Lung (tissue), 17 donors: ENCODE measurements at places on chromosomes 3 and 15.

DNA sequence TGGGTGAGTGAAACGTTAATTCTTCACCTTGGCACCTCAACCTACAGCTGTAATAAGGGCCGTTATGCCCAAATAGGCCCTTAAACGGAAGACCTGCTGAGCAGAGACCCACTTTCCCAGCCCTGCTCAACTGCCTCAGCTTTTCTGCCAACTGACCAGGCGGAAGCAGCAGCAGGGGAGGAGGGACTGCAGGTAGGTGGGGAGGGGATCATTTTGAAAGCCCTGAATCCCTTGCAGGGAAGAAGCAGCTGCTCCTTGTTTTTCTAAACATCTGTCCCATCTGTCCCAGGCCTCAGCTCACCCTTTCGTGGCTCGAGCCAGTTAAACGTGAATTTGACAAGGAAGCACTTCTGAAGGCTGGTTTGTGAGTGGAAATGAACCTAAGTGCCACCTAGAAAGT, 978 bp upstream of the CMC1 start:
- H3K36me3 ChIP-seq: no peaks in the 10 kb centered on the region
- H3K27ac ChIP-seq: no peak overlapping the region
- no peak for DNase-seq
- H3K4me3 ChIP-seq: no peak overlapping the region

GRCh38 chr15:89362203-89363101, 27.8 kb upstream of the POLG start:
- DNase-seq: no peak
- no peaks in the 10 kb centered on the region for H3K36me3 ChIP-seq

- no peak overlapping the region for H3K4me3 ChIP-seq
- no peaks in the 10 kb centered on the region for H3K36me3 ChIP-seq
- DNase-seq: no peak
- no peaks in the 10 kb centered on the region for H3K4me1 ChIP-seq
- no peak overlapping the region for H3K27ac ChIP-seq
Measured at GRCh38 chr3:88863196-88863595, 244.2 kb upstream of the EPHA3 start.

DNA sequence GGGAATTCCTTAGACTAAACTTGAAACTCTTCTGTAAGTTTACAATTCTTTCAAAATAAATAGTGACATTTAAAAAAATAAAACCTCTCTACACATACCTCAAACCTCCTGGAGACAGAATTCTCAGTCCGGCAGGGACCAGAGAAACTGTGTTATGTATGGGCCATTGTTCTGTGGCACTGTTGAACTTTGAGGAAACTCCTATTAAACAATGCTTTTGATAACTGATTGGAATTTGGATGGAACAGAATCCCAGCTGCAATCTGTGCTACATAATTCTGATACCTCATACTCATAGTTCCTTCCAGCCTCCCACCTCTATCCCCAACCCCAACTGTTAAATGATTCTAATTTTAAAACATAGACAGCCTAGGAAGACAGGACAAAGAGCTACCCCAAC, 85.0 kb downstream of the TM4SF4 start:
- DNase-seq: no peak
- H3K4me1 ChIP-seq: peaks cover 4% of the 10 kb centered on the region
- H3K27me3 ChIP-seq: no peaks in the 10 kb centered on the region
- no peak overlapping the region for H3K4me3 ChIP-seq
- H3K36me3 ChIP-seq: no peaks in the 10 kb centered on the region
- H3K27ac ChIP-seq: no peak overlapping the region
